ENCODE measurements at places on chromosomes 12 and 14. TPM values are rescaled to one million over a fixed set of nuclear protein-coding genes. Genes with fewer than 3 reads are reported as not detected.

DNA sequence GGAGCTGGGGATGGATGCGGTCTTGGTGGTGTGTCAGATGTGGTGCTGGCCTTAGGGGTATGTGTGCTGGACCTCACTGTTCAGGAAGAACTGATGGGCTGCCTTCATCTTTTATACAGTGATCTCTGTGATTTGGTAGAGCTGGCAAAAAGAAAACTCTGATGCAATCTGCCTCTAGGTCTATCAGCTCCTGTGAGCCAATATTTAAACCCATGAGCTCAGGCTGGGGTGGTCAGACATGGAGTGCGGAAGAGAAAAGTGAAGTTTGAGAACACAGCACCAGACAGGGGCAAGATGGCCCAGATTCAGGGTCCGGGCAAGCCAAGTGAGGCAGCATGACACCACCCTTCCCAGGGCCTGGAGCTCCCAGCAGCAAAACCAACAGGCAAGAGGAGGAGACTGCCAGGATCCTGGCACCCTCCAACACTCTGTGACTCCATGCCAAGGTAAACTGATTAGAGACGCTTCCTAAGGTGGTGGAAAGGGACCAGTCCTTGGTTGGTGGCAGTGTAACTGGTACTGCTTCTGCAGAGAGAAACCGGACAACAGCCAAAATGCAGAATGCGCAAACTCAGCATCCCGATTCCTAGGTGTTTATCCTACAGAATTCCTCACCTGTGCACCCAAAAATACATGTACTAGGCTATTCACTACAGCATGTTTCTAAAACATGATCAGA lies 82.3 kb downstream of the CHGA start:
- no peak overlapping the region for H3K4me3 ChIP-seq
- no peaks in the 10 kb centered on the region for H3K4me1 ChIP-seq
- H3K27ac ChIP-seq = no peak overlapping the region
- DNase-seq = no peak
- no peaks in the 10 kb centered on the region for H3K27me3 ChIP-seq
- no peaks in the 10 kb centered on the region for H3K36me3 ChIP-seq

- H3K36me3 ChIP-seq = no peaks in the 10 kb centered on the region
- no peak for DNase-seq
- 0 out of 2 replicates have a peak, but pooled peaks cover 2% of the 10 kb centered on the region for H3K4me1 ChIP-seq
- H3K27ac ChIP-seq = no peak overlapping the region
- H3K27me3 ChIP-seq = no peaks in the 10 kb centered on the region
These were observed 459.5 kb upstream of the PDE3A start for GRCh38 chr12:19908830-19909229.

DNA sequence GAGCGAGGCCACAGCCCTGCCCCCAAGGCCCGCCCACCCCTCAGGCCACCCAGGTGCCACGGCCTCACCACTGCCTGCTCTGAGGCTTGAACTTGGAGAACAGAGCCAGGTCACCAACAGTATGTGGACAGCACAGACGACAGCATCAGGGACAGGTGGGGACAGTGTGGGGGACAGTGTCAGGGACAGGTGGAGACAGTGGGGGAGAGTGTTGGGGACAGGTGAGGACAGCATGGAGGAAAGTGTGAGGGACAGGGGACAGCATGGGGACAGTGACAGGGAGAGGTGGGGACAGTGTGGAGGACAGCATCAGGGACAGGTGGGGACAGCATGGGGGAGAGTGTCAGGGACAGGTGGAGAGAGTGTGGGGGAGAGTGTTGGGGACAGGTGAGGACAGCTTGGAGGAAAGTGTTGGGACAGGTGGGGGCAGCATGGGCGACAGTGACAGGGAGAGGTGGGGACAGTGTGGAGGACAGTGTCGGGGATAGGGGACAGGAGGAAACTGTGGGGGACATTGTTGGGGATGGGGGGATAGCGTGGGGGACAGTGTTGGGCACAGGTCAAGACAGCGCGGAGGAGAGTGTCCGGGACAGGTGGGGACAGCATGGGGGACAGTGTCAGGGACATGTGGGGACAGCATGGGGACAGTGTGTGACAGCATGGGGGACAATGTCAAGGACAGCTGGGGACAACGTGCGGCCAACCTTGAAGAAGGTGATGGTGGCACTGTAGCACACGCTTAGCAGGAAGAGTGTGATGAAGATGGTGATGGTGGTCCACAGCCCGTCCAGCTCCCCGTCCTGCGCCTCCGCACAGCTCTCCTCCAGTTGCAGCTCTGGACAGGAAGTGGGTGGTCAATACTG lies 114.9 kb downstream of the TMEM121 start:
- no peak overlapping the region for H3K4me3 ChIP-seq
- no peak for DNase-seq
- no peak overlapping the region for H3K27ac ChIP-seq
- no peaks in the 10 kb centered on the region for H3K36me3 ChIP-seq
- H3K4me1 ChIP-seq = no peaks in the 10 kb centered on the region
- no peaks in the 10 kb centered on the region for H3K27me3 ChIP-seq

- no peak overlapping the region for H3K4me3 ChIP-seq
- no peaks in the 10 kb centered on the region for H3K36me3 ChIP-seq
- no peaks in the 10 kb centered on the region for H3K27me3 ChIP-seq
- H3K4me1 ChIP-seq = no peaks in the 10 kb centered on the region
- no peak overlapping the region for H3K27ac ChIP-seq
These were observed 37.8 kb upstream of the NAA30 start for GRCh38 chr14:57352396-57353170.

DNA sequence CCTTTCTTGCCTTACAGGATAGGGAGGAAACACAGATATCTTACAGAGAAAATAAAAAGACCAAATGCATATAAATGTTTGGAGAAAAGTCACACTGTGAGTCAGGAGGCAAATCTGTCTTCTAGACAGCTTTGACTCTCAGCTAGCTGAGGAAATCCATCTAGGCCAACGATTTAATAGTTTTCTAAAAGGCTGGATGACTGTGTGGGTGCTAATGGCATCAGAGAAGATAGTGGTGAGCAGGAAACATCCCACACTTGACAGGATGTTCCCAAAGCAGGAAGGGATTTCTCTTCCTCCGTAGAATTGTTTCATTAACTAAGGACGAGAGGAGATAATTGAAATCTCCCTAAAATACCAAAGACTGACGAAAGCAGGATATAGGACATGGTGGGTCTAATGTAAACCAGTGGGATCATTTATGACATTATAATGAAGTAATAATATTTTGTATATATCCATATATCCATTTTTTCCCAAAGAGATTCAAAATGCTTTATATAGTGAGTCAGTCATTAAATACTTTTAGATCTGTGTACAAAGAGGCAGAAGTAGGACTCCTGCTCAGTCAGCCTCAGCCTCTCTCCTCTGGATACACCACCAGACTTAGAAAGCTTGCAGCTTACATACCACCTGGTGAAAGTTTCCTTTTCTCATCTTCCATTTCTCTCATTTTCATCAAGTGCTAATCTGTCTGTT lies 44.3 kb upstream of the PSMA6 start:
- no peaks in the 10 kb centered on the region for H3K4me1 ChIP-seq
- no peak overlapping the region for H3K4me3 ChIP-seq
- H3K27ac ChIP-seq = no peak overlapping the region
- H3K36me3 ChIP-seq = no peaks in the 10 kb centered on the region

- no peak overlapping the region for H3K4me3 ChIP-seq
- H3K27me3 ChIP-seq = no peaks in the 10 kb centered on the region
- peaks cover 17% of the 10 kb centered on the region for H3K36me3 ChIP-seq
- no peaks in the 10 kb centered on the region for H3K4me1 ChIP-seq
These were observed 52.4 kb downstream of the RFLNA start for GRCh38 chr12:124347335-124347734.

DNA sequence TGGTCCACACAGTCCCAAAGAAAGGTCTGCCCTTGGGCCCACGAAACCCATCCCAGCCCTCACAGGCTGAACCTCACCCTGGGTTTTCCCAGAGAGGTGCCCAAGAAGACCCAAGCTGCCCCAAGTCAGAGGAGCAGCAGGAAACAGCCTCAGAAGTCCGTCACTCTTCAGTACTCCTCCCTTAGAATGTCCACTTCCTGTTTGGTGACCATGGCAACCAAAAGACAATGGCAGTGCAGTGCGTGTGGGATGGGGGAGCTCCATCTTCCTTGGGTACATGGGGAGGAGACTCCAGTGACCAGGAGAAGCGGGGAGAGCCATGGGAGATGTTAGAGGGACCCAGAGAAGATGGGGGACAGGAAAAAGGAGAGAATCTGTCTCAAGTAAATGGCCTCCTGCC lies 11.3 kb downstream of the SELPLG start:
- H3K27me3 ChIP-seq = no peaks in the 10 kb centered on the region
- H3K36me3 ChIP-seq = no peaks in the 10 kb centered on the region
- no peak for DNase-seq
- H3K27ac ChIP-seq = 0 out of 2 replicates have a peak overlapping the region, but pooled peaks have one; percentile 11

DNA sequence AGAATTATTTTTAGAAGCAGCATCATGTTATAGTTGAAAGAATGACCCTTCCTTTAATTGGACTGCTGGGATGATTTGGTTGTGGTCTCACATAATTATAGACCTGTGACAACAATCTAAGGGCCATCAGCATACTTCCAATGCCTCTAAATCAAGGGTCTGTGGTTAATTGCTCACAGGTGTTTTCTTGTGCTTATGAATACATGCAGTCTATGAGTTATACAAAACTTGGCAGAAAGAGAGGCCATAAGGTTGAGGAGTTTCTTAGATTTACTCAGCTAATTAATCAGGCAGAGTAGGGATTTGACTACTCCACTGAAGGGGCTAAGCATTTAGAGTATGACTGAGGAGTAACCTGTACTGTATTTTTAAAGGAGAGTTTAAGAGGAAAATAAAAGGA lies 37.0 kb upstream of the FRMD6 start:
- H3K27me3 ChIP-seq = no peaks in the 10 kb centered on the region
- H3K27ac ChIP-seq = no peak overlapping the region
- no peak overlapping the region for H3K4me3 ChIP-seq

- no peak overlapping the region for H3K4me3 ChIP-seq
- H3K4me1 ChIP-seq = no peaks in the 10 kb centered on the region
- H3K27ac ChIP-seq = no peak overlapping the region
- no peaks in the 10 kb centered on the region for H3K27me3 ChIP-seq
These were observed 1122.6 kb downstream of the FLRT2 start for GRCh38 chr14:86652526-86652925.

GRCh38 chr12:106058256-106059182 lies 80.2 kb downstream of the NUAK1 start:
- H3K27me3 ChIP-seq = no peaks in the 10 kb centered on the region
- H3K4me3 ChIP-seq = no peak overlapping the region
- no peaks in the 10 kb centered on the region for H3K4me1 ChIP-seq

- no peak overlapping the region for H3K4me3 ChIP-seq
- 0 out of 2 replicates have a peak, but pooled peaks cover 2% of the 10 kb centered on the region for H3K4me1 ChIP-seq
- H3K27me3 ChIP-seq = no peaks in the 10 kb centered on the region
- DNase-seq = no peak
- H3K27ac ChIP-seq = no peak overlapping the region
These were observed 24.8 kb downstream of the ATF7 start for GRCh38 chr12:53601296-53601847.

DNA sequence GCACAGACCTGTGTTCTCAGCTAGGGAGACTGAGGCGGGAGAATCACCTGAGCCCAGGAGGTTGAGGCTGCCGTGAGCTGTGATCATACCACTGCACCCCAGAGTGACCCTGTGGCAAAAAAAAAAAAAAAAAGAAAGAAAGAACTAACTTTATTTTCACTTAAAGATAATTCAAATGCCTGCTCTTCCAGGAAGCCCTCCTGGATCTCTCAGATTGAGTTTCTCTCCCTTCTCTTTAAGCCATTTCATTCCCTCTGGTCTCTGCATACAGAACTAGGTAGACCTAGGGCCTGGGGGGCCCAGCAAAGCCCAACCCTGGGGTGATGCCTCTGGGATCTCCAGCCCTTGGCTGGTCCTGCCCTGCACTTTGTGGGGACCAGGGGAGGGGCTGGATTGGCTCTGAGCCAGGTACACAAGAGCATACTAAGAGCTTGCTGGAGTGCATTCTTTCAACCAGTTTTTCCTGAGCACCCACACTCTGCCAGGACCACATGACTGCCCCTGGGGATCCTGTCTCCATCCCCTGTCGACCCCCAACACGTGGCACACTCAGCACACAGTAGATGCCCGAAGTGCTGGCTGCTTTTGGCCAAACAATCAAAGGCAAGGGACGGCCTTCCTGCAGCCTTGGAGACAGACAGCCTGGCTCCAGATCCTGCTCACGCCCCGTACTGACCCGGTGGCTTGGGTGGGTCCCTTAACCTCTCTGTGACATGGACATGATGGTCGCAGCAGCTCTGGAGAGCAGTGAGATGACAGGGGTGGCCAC lies 52.7 kb downstream of the CYP46A1 start:
- H3K27ac ChIP-seq = no peak overlapping the region
- H3K4me1 ChIP-seq = no peaks in the 10 kb centered on the region
- H3K4me3 ChIP-seq = no peak overlapping the region
- no peaks in the 10 kb centered on the region for H3K27me3 ChIP-seq
- no peak for DNase-seq

DNA sequence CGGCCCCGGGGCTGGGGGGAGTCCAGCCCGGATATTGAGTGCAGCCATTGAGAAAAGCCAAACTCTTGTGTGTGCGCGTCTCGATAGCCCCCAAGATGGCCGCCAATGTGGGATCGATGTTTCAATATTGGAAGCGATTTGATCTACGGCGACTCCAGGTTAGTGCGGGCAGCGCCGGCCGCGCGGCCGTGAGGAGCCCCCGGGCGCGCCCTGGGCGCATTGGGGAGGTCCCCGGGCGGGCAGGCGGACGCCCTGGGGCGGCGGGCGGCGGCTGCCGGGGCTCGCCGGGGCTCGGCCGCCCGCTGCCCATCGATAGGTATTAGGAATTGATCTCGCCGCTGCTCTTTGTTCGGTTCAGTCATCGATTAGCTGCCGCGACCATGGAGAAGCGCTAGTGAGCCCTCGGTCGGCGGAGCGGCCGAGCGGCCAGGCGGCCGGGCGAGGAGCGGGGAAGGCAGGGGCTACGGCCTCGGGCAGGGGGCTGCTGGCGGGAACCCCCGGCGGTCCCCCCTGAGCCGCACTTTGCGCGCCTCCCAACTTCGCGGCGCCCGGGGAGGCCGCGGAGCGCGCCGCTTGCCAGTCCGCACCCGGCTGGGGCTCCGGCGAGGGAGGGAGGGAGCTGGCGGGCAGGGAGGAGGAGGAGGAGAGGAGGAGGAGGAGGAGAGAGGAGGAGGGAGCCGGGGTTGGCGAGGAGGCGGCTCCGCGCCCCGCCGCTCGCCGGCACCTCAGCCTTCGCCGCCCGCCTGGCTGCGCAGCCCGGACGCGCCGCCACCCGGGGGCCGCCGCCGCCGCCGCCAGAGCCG lies 113.9 kb upstream of the MYL2 start:
- no peaks in the 10 kb centered on the region for H3K36me3 ChIP-seq
- DNase-seq = no peak
- H3K4me3 ChIP-seq = peak within 1 kb of the TSS; percentile 89
- peak within 1 kb of the TSS; percentile 43 for H3K27ac ChIP-seq

DNA sequence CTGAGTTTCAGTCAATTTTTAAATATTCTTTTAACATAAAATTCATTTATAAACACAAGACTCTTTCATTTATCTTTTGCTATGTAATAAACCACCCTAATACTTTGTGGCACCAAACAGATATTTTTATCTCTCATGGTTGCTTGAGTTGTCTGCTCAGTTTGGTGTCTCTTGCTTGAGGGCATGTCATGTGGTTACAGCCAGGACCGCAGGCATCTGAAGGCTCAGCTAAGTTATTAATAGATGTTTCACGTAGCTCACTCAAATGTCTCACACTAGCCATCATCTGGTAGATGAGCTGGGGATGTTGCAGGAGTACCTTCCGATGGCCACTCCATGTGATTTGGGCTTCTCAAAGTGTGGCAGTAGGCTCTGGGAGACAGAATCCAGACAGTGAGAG lies 597.8 kb downstream of the ETNK1 start:
- no peaks in the 10 kb centered on the region for H3K4me1 ChIP-seq
- no peak overlapping the region for H3K27ac ChIP-seq
- H3K36me3 ChIP-seq = no peaks in the 10 kb centered on the region
- H3K27me3 ChIP-seq = no peaks in the 10 kb centered on the region
- no peak overlapping the region for H3K4me3 ChIP-seq

Gene HSPB8
- 11.7 TPM for total RNA-seq

Gene ALKBH2
- 22.5 TPM for total RNA-seq
